ENCODE measurements at places on chromosomes 2 and 18. TPM values are rescaled to one million over a fixed set of nuclear protein-coding genes. Genes with fewer than 3 reads are reported as not detected.

DNA sequence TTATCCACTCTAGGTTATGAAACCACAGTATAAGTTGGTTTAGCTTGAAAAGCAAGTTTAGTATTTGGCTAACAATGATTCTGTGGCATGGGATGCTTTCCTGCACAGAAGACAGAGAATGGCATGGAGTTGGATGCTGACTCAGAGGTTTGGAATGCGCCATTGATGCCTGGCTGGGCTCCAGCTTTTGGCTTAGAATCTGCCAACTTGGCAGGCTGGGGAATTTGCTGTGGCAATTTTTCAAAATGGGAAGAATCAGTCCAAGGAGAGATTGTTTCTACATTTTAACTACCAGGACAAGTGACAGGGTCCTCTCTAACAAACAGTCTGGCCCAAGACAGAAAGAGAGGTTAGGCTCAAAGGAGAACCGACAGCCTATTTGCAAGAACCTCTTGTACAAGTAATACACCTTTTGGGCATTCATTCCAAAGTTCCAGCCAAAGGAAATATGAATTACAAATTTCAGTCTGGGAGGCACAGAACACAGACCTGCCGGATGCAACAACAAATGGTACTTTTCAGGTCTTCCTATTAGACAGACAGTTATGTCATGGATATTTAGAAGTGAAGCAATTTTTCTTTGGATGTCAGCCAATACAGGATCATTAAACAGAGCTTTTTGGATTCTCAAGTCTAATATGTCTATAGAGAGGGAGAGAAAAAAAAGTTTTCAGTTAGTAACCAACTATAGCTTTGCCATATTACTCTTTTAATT, 1027.7 kb downstream of the TMEM182 start:
- H3K36me3 ChIP-seq, result no peaks in the 10 kb centered on the region
- no peak overlapping the region for H3K4me3 ChIP-seq

DNA sequence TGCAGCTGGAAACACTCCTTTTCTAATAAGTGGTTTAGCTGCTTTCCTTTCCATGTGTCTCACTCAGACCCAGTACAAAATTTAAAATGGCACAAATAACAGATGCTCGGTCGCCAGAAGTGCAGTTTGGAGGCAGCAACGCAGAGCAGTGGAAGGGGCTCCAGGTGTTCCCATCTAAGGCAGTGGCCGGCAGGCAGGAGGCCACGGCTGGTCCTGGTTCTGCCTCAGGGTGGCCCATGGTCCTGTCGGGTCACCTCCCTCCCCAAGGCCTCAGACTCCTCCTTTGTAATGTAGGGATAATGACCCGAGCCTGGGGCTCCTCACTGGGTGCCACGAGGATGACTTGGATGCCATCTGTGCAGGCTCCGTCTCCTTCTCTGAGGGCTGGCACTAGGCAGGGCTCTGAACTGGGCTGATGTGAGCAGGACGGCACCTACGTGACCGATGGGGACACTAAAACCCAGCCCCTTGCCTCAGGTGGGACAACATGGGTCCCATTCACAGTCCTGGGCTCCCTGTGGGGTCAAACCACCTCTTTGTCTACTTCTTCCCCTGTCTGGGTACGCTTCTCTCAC, 80.9 kb upstream of the SLC66A3 start:
- no peak for DNase-seq
- H3K4me3 ChIP-seq, result no peak overlapping the region
- H3K27ac ChIP-seq, result no peak overlapping the region
- peaks cover 8% of the 10 kb centered on the region for H3K4me1 ChIP-seq
- peaks cover 1% of the 10 kb centered on the region for H3K27me3 ChIP-seq

DNA sequence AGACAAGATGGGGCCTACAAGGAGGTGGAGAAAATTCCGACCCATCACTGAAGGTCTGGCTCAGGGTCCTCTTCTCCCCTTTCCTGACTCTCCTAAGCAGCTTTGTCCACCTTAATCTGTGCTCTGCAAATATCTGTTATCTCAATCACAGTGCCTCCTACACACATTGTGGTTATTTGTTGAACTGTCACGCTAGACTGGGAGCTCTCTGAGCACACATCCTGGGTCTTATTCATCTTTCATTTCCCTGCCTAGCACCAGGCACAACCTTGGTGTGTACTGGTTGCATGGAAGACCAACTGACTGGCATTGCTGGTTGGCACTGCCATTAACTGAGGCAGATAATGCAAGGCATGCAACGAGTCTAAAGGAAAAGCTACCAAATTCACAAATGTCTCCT, 122.9 kb upstream of the ST6GAL2 start:
- H3K27ac ChIP-seq, result no peak overlapping the region
- no peaks in the 10 kb centered on the region for H3K36me3 ChIP-seq
- H3K27me3 ChIP-seq, result no peaks in the 10 kb centered on the region
- H3K4me3 ChIP-seq, result no peak overlapping the region
- DNase-seq, result no peak
- no peaks in the 10 kb centered on the region for H3K4me1 ChIP-seq

DNA sequence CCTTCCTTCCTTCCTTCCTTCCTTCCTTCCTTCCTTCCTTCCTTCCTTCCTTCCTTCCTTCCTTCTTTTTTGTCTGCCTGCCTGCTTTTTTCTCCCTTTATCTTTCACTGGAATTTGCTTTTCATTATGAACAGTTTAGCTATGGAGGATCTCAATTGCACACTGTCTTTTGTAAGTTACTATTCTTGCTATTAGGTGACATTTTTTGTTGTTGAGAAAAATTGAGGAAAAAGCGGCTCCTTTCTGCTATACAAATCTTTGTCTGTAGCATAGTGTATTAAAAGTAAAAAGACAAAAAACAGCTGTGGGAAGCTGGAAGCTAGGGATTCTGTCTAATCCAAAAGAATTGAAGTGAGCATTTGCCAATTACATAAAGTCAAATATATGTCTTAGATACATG, 448.7 kb downstream of the DCDC2C start:
- H3K4me1 ChIP-seq, result no peaks in the 10 kb centered on the region
- peaks cover 2% of the 10 kb centered on the region for H3K27me3 ChIP-seq
- no peak overlapping the region for H3K4me3 ChIP-seq
- H3K36me3 ChIP-seq, result no peaks in the 10 kb centered on the region

DNA sequence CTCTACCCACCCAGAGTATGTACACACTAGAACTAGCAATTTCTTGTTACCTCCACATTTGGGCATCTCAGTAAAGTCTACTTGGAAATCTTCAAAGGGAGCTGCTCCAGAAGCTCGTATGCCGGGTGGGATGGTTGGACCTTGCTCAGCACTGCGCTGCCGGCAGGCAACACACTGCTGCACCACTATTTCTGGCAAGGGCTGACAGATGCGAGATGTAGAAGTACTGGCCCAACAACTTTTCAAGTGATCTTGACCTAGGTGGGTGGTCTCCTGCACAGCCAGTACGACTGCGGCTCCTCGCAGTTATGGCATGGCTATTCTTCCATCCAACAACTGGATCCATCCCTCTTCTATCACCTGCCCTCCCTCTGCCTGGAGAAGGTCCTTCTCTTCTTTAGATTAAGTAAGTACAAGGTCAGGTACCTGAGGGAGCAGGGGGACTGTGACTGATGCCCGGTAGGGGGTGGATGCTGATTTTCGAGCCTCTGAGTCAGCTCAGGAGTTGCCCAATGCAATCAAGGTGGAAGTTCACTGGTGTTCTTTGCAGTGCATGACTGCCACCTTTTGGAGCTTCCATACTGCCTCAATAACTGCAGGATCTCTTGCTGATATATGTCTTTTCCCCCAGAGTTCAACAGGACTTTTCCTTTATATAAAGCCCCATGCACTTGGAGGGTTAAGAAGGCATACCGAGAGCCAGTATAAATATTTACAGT, 100.4 kb upstream of the SLC1A4 start:
- no peak for DNase-seq
- H3K4me3 ChIP-seq, result no peak overlapping the region
- H3K27me3 ChIP-seq, result no peaks in the 10 kb centered on the region
- H3K4me1 ChIP-seq, result no peaks in the 10 kb centered on the region

GRCh38 chr2:85852152-85852840, 36.5 kb downstream of the ST3GAL5 start:
- no peak overlapping the region for H3K4me3 ChIP-seq
- H3K27me3 ChIP-seq, result peaks cover 2% of the 10 kb centered on the region
- H3K36me3 ChIP-seq, result peaks cover 9% of the 10 kb centered on the region
- no peak for DNase-seq
- H3K4me1 ChIP-seq, result no peaks in the 10 kb centered on the region
- no peak overlapping the region for H3K27ac ChIP-seq

DNA sequence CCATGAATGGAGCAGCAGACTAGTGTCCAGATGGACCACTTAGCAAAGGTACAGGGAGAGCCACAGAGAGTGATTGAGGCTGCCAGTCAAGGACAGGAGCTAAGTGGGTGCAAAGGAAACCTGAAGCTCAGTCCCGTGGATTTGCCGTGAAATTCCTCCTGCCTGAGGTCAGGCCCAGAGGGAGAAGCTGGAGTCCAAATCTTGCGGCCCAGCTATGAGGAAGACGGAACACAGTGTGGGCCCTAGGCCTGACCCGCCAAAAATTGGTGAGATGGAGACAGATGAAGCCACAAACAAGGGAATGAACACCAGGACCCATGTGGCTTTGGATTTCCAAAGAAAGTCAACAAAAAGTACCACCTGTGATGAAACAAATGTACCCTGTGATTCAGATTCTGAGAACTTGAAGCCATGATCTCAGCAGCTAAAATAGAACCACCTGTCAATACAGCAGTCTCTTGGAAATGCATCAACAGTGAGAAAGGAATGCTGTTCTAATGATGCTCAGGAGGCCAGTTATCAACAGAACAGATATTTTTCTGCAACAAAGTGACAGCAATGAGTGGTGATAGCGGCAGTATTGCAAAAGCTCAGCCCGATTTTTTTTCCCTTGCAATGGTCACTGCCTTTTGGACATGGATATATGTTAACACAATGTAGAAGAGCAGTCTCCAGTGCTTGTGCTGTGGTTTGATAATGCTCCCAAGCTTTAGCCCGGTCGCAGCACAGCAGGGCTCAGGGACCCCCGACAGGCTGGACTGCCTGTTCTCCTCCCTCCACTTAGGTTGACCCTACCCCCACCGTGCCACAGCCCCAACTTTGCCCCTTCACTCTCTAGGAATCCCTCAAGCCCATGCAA, 10.7 kb downstream of the COL6A3 start:
- no peak overlapping the region for H3K4me3 ChIP-seq
- H3K4me1 ChIP-seq, result peaks cover 1% of the 10 kb centered on the region
- no peak overlapping the region for H3K27ac ChIP-seq
- no peak for DNase-seq

- H3K36me3 ChIP-seq, result no peaks in the 10 kb centered on the region
- no peak overlapping the region for H3K4me3 ChIP-seq
- no peaks in the 10 kb centered on the region for H3K27me3 ChIP-seq
- no peak for DNase-seq
- H3K27ac ChIP-seq, result no peak overlapping the region
Measured at GRCh38 chr2:69584127-69584889, 59.2 kb downstream of the AAK1 start.

- DNase-seq, result no peak
- H3K4me3 ChIP-seq, result no peak overlapping the region
- H3K27ac ChIP-seq, result no peak overlapping the region
- peaks cover 2% of the 10 kb centered on the region for H3K27me3 ChIP-seq
Measured at GRCh38 chr2:121664713-121665112, 15.5 kb upstream of the CLASP1 start.

DNA sequence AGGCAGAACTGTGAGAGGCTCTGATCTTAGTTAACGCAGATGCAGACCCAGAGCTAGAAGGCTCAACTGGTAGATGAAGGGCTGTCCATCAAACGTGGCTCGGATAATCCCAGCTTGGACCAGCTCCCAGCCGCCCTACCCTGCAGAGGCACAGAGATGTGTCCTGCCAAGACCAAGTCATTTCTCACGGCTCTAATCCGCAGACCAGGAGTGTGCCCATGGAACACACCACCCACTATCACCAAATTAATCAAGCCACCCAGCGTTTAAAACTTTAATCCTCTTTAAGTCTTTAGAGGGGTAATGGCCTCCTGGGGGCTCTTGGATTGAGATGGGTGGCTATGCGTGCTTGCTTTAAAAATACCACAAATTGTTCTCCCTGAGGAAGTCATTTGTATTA, 17.5 kb downstream of the LYPD1 start:
- no peaks in the 10 kb centered on the region for H3K27me3 ChIP-seq
- no peaks in the 10 kb centered on the region for H3K36me3 ChIP-seq
- no peak overlapping the region for H3K4me3 ChIP-seq
- no peak for DNase-seq
- H3K4me1 ChIP-seq, result peaks cover 1% of the 10 kb centered on the region

GRCh38 chr2:23587341-23587880, 202.4 kb downstream of the KLHL29 start:
- peaks cover 48% of the 10 kb centered on the region for H3K4me1 ChIP-seq
- no peak overlapping the region for H3K4me3 ChIP-seq
- H3K27me3 ChIP-seq, result peaks cover 11% of the 10 kb centered on the region
- DNase-seq, result no peak
- no peaks in the 10 kb centered on the region for H3K36me3 ChIP-seq
- H3K27ac ChIP-seq, result no peak overlapping the region

GRCh38 chr2:68372485-68372884, 7.4 kb downstream of the PLEK start:
- H3K27ac ChIP-seq, result no peak overlapping the region
- H3K36me3 ChIP-seq, result no peaks in the 10 kb centered on the region
- H3K4me1 ChIP-seq, result peaks cover 6% of the 10 kb centered on the region
- no peak for DNase-seq
- H3K27me3 ChIP-seq, result no peaks in the 10 kb centered on the region

DNA sequence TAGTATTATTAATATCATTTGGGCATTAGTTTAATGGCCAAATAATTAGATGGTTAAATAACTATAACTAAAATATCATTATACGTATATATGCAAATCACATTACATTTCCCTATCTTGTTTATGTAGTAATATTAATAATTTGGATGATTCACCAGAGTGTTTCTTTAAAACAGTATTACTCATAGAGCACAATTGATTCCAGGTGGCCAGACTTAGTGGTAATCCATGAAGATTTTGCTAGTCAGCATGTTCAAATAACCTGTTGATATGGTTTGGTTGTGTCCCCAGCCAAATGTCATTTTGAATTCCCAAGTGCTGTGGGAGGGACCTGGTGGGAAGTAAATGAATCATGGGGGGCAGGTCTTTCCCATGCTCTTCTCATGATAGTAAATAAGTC, 782.3 kb downstream of the LRP1B start:
- H3K27me3 ChIP-seq, result no peaks in the 10 kb centered on the region
- DNase-seq, result no peak
- no peak overlapping the region for H3K4me3 ChIP-seq
- peaks cover 6% of the 10 kb centered on the region for H3K36me3 ChIP-seq
- no peak overlapping the region for H3K27ac ChIP-seq

DNA sequence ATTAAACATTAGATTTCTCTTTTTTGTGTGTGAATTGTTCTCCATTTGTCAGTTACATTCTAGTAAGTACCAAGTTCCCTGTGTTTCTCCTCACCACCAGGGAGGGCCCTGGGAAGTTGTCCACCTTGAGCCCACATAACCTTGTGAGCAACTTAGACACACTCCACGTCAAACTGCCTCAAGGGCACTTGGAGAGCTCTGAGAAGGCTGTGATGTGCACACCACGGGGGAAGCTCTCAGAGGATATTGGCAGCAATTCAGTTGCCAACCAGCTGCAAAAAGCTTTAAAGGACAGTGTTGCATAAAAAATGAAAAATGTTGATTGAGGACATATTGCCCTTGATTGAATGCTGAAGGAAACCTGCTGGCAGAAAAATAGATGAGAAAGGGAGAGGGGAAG, 743.6 kb downstream of the RNF144A start:
- no peak overlapping the region for H3K4me3 ChIP-seq
- peaks cover 14% of the 10 kb centered on the region for H3K4me1 ChIP-seq
- peaks cover 19% of the 10 kb centered on the region for H3K36me3 ChIP-seq
- H3K27me3 ChIP-seq, result peaks cover 3% of the 10 kb centered on the region
- no peak overlapping the region for H3K27ac ChIP-seq
- DNase-seq, result no peak

Gene MBP
- 82.6 TPM for total RNA-seq

Gene OTX1
- 0.15 TPM for total RNA-seq

Gene PHOSPHO2
- 9.6 TPM for total RNA-seq

Gene ALK
- total RNA-seq, result 9.6 TPM

Gene MAPK4
- 13.1 TPM for total RNA-seq

Data from glutamatergic neuron (in vitro differentiated cells).